B cell (primary cell): ENCODE measurements at places on chromosomes 12 and 14. TPM values are rescaled to one million over a fixed set of nuclear protein-coding genes. Genes with fewer than 3 reads are reported as not detected.

DNA sequence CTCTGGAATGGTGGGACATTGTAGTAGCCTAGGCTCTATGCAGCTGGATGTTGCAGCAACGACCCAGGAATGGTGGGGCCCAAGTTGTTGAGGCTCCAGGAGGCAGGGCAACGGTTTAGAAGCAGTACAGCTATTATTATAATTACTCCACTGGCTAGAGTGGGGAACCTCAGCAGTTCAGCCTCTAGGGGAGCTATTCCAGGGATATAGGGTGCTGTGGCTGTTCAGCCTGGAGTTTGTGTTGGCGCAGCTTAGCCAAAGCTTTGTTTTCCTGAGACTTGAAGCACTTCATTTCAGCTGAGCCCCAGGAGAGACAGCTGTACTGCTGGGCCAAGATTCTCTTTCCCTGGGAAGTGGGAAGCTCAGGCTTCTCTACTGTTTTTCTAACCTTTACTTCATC is 1023.0 kb upstream of the ATXN7L3B start:
- H3K4me1 ChIP-seq, result no peaks in the 10 kb centered on the region
- DNase-seq, result no peak
- H3K4me3 ChIP-seq, result no peak overlapping the region
- H3K36me3 ChIP-seq, result no peaks in the 10 kb centered on the region
- H3K27me3 ChIP-seq, result no peaks in the 10 kb centered on the region

GRCh38 chr14:89534902-89535685 is 118.1 kb upstream of the FOXN3 start:
- no peaks in the 10 kb centered on the region for H3K4me1 ChIP-seq
- no peak for DNase-seq
- no peaks in the 10 kb centered on the region for H3K27me3 ChIP-seq

- no peaks in the 10 kb centered on the region for H3K36me3 ChIP-seq
- no peak overlapping the region for H3K4me3 ChIP-seq
- no peaks in the 10 kb centered on the region for H3K27me3 ChIP-seq
- DNase-seq, result peak; percentile 66
- H3K27ac ChIP-seq, result no peak overlapping the region
- H3K4me1 ChIP-seq, result no peaks in the 10 kb centered on the region
Measured at GRCh38 chr14:88168498-88169165, 154.4 kb downstream of the KCNK10 start.

The KIF5A gene
- 0.56 and 0.67 TPM in 2 replicates for total RNA-seq

The LGMN gene
- 17.6 and 23.7 TPM in 2 replicates for total RNA-seq

The GLIPR1L1 gene
- total RNA-seq, result not detected in 2 replicates

The TCL1B gene
- 5.5 and 5.7 TPM in 2 replicates for total RNA-seq

The VRTN gene
- not detected in 2 replicates for total RNA-seq

- no peak overlapping the region for H3K4me3 ChIP-seq
- H3K36me3 ChIP-seq, result peaks cover 1% of the 10 kb centered on the region
- no peaks in the 10 kb centered on the region for H3K27me3 ChIP-seq
- peak; percentile 52 for DNase-seq
Measured at GRCh38 chr14:89378119-89378518, 38.9 kb downstream of the FOXN3 start.

The PMEL gene
- total RNA-seq, result 0.32 and 0.90 TPM in 2 replicates

GRCh38 chr12:121678716-121679300 is 9.4 kb upstream of the MORN3 start:
- no peak overlapping the region for H3K27ac ChIP-seq
- no peak overlapping the region for H3K4me3 ChIP-seq
- peaks cover 3% of the 10 kb centered on the region for H3K4me1 ChIP-seq
- no peaks in the 10 kb centered on the region for H3K36me3 ChIP-seq

The ZFHX2 gene
- 2.5 and 2.8 TPM in 2 replicates for total RNA-seq

GRCh38 chr14:101820283-101820798 is 58.8 kb downstream of the PPP2R5C start:
- H3K27me3 ChIP-seq, result no peaks in the 10 kb centered on the region
- H3K4me3 ChIP-seq, result peak overlapping the region; percentile 41
- peak overlapping the region; percentile 85 for H3K27ac ChIP-seq
- peak; percentile 57 for DNase-seq
- H3K36me3 ChIP-seq, result no peaks in the 10 kb centered on the region

GRCh38 chr14:75587388-75587787 is 9.0 kb downstream of the FLVCR2 start:
- H3K4me3 ChIP-seq, result no peak overlapping the region
- no peaks in the 10 kb centered on the region for H3K36me3 ChIP-seq
- no peak overlapping the region for H3K27ac ChIP-seq
- H3K4me1 ChIP-seq, result no peaks in the 10 kb centered on the region

The DIO2 gene
- total RNA-seq, result not detected in 2 replicates

The BDKRB2 gene
- not detected in 2 replicates for total RNA-seq

DNA sequence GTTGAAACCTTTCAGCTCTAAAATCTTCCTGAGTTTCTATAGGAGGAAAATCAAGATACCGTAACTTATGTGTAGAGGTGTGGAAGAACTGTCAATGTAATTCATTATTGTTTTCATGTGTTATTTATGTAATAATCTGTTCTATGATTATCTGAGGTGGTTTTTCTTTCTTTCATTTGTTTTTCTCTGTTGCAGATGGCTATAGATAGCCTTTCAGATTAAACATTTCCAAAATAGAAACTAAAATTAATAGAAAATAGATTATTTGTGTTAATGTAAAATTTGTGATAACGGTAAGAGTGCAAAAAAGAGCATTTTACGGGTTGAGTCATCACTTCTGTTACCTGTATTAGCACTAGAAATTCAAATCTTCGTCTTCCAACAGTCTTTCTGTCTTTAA is 128.8 kb downstream of the SYNE2 start:
- no peak overlapping the region for H3K4me3 ChIP-seq
- H3K27ac ChIP-seq, result no peak overlapping the region
- H3K27me3 ChIP-seq, result no peaks in the 10 kb centered on the region
- DNase-seq, result no peak
- peaks cover 5% of the 10 kb centered on the region for H3K36me3 ChIP-seq
- H3K4me1 ChIP-seq, result no peaks in the 10 kb centered on the region

GRCh38 chr12:121524196-121524916 is 56.5 kb downstream of the KDM2B start:
- DNase-seq, result peak; percentile 51
- no peak overlapping the region for H3K27ac ChIP-seq
- no peaks in the 10 kb centered on the region for H3K27me3 ChIP-seq

DNA sequence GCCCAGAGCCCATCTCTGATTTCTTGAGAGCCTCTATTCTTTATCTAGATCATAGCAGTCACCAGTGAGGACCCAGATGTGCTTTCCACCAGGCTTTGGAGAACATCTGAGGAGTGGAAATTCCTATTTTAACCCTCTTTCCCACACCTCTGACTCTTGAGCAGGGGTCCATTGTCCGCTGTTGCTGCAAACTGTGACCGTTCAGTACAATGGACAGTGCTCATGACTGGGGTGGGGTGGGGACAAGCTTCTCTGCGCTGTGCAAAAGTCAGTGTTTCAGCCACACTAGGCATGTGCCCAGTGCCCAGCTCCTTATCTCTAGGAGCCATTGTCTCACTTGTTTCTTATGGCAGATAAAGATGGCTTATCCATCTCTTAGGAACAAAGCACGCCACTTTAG is 16.9 kb upstream of the KRT7 start:
- no peaks in the 10 kb centered on the region for H3K36me3 ChIP-seq
- DNase-seq, result no peak
- no peak overlapping the region for H3K27ac ChIP-seq
- no peaks in the 10 kb centered on the region for H3K4me1 ChIP-seq
- no peak overlapping the region for H3K4me3 ChIP-seq

DNA sequence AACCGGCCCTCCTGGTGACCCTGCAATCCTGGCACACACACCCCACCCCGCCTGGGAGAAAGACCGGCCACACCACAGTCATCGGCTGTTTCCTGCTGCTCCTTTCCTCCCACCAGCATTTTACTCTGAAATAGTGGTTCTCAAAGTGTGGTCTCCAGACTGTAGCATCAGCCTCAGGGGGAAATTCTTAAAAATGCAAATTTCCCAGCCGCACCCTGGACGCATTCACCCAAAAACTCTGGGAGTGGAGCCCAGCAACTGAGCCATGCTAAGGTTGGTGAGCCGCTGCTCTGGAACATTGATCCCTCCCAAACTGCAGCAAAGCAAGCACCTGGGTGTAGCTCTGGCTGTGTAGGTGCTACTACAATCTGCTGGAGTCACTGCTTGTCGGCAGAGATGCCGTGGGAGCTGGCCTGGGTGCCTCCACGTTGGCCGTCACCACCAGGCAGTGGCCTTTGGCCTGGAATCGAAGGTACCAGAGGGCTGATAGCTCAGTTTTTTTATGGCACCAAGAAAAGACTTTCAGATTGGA is 38.4 kb upstream of the BCL2L14 start:
- no peaks in the 10 kb centered on the region for H3K36me3 ChIP-seq
- H3K4me3 ChIP-seq, result no peak overlapping the region

GRCh38 chr12:38682521-38682920 is 222.9 kb downstream of the CPNE8 start:
- H3K27me3 ChIP-seq, result no peaks in the 10 kb centered on the region
- H3K36me3 ChIP-seq, result no peaks in the 10 kb centered on the region
- no peak for DNase-seq
- no peak overlapping the region for H3K27ac ChIP-seq
